ENCODE measurements at places on chromosomes 2 and 18.

- no peak for DNase-seq
Measured at GRCh38 chr2:72968286-72968685, 51.0 kb downstream of the EMX1 start.

- no peak for DNase-seq
Measured at GRCh38 chr2:160199683-160200389, at the start of gene ITGB6. Gene ITGB6 (minus strand): TSS chr2:160200272. CDS start chr2:160200063, 209 bp downstream.

GRCh38 chr2:12296915-12297314, 419.8 kb upstream of the TRIB2 start:
- no peak for DNase-seq

DNA sequence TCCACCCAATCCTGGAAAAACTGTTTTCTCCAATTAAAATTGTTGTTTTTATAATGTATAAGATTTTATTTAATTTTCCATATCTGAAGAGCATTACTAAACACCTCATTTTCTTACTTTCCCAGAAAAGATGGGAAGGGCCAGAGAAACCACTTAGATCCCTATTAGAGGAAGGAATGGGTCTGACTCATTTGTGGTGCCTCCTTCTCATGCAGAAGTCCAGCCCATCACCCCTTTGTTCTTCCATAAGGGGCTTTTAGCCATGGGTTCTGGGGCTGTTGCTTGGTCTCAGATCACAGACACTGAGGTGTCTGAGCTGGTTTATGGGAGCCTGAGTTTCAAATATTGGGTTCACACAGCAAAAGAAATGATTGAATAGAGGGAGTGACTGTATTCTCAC, 152.2 kb downstream of the ESCO1 start:
- DNase-seq = no peak

DNA sequence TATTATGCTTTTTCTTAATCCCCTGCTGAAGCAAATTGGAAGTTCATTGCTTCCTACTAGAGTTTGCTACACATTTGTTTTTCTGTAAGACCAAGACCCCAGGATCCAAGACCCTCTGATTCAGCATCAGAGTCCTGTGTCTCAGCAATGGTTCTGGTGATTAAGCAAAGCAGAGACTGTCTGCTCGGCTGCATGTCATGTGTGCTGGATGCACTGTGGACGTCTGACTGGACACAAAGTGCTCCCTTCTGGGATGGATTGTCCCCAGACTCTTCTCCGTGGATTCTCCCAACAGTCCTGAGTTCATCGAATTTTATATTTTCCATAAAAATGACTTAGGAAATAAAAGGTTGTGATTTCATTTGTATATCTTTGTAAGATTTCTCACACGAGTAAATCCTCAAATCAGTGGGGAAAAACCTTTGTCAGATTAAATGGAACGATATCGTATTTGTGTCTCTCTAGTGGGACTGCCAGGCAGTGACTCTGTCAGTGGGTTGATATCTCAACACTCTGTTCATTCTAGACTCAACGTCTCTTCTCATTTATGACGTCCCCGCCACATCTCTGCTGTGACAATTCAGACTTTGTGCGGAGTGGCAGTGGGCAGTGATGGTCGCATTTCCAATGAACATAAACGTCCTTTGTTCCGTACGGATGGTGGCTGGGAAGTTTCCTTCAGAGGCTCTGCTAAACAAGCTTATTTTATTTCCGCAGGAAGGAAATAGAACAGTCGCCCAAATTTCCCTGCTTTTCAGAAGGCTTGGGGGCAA, 58.6 kb downstream of the NCAPH start:
- no peak for DNase-seq

GRCh38 chr18:31233621-31234275, 71.1 kb upstream of the DSC1 start:
- no peak for DNase-seq

- DNase-seq = peak; percentile 31
Measured at GRCh38 chr2:231483398-231484329, 19.4 kb upstream of the NCL start.

DNA sequence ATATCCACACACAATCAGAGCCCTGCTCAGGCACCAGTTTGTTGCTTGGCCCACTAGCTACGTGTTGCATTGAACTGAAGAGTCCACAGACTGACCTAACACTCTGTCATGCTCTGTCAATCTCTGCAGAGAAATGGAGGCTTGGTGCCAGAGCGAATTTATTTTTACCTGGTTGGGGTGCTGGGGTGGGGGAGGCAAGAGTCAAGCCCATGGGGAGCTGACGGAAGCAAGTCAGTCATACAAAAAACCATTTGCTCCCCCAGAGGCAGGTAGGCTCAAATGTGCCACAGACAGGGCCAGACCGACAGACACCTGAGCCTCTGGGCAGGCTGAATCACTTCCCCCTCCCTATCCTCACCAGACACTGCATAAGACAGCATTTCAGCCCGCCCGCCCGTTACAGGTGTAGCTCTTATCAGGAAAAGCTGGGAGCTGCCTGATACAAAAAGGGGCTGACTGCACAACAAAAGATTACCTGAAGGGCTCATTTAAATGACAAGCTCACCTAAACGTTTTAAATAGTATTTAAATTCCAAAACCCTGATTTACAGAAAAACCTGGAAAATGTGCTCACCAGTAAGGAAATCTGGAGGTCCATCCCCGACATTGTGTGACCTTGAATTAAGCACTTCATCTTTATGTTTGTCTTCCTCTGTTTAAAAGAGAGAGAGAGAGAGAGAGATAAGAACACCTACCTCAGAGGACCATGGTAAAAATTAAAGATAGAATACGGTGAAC, 2.1 kb upstream of the PCBP1 start:
- DNase-seq = no peak

- DNase-seq = no peak
Measured at GRCh38 chr2:177660742-177661141, 268.2 kb downstream of the AGPS start.

DNA sequence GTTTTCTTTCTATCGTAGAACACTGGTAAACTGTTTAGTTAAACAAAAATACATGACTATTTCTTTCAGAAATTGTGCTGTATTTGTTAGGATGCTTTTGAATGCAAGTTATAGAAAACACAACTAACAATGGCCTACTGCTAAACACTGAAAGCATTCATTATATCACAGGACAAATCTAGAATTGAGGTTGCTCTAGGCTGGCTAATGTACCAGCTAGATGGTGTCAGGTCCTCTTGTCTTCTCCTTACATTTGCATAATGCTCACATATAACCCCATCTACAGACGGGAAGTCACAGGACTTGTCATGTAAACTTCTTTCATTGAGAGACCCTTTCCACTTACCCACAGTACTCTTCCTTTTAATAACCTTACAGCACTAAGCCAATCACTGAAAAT, 586.8 kb downstream of the DSC3 start:
- no peak for DNase-seq

DNA sequence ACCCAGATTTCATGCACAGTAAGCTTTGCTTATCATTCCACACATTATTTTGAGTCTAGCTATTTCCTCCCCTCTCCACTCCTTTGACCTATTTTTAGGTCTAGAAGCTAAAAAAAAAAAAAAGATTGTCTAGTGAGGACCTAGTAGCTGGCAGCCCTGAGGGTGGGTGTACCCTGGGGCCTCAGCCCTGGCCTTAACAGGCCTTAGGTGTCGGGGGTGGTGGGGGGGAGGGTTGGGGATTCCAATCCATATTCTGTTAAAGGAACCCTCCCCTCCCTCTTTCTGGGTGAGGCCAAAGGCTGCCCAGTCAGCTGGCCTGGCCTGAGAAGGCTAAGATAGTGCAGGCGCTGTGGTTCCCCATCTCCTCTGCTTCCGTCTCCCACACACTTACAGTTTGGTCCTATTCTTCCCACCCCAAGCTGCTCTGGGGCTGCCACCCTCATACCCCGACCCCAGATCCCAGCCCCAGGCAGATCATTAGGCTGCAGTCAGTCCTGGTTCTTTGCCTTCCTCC, 65.5 kb upstream of the HK2 start:
- DNase-seq = peak; percentile 30

DNA sequence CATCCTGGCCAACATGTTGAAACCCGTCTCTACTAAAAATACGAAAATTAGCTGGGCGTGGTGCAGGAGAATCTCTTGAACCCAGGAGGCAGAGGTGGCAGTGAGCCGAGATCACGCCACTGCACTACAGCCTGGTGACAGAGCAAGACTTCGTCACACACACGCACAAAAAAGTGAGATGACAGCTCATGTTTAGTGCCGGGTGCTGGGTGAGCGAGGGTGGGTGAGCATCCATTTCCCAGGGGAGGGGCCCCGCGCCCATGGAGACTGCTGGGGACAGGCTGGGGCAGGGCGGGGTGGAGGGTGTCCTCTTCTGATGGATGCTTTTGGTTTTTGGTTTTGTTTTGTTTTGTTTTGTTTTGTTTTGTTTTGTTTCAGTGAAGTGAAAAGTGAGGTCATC, 206.5 kb downstream of the GBX2 start:
- no peak for DNase-seq

GRCh38 chr2:100731535-100731981, 88.4 kb upstream of the NPAS2 start:
- peak; percentile 24 for DNase-seq

DNA sequence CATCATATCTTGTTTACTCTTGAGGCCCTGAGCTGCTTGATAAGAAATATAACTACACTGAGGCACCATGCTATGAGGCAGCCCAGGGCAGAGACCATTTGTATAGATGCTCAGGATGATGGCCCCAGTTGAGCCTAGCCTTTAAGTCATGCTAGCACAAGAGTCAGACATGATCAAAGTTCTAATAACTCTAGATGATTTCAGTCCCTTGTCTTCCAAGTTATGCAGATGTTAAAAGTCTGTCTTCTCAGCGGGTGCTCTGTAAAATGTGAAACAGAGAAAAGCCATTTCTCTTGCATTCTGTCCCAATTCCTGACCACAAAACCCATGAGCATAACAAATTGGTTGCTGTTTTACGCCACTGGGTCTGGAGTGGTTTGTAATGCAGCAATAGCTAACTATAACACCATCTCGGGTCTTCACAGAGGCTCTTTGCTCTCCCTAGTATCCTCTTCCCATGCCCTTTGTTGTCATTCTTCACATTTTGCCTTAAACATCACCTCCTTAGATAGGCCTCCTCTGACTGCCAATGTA, 49.6 kb downstream of the NXPH2 start:
- DNase-seq = no peak

- DNase-seq = no peak
Measured at GRCh38 chr2:222782201-222782730, 78.6 kb upstream of the ACSL3 start.

- no peak for DNase-seq
Measured at GRCh38 chr2:233553366-233553765, 13.2 kb downstream of the USP40 start.

- no peak for DNase-seq
Measured at GRCh38 chr18:49837889-49838288, 24.6 kb upstream of the ACAA2 start.

- no peak for DNase-seq
Measured at GRCh38 chr18:77110400-77110799, 22.2 kb downstream of the MBP start.

DNA sequence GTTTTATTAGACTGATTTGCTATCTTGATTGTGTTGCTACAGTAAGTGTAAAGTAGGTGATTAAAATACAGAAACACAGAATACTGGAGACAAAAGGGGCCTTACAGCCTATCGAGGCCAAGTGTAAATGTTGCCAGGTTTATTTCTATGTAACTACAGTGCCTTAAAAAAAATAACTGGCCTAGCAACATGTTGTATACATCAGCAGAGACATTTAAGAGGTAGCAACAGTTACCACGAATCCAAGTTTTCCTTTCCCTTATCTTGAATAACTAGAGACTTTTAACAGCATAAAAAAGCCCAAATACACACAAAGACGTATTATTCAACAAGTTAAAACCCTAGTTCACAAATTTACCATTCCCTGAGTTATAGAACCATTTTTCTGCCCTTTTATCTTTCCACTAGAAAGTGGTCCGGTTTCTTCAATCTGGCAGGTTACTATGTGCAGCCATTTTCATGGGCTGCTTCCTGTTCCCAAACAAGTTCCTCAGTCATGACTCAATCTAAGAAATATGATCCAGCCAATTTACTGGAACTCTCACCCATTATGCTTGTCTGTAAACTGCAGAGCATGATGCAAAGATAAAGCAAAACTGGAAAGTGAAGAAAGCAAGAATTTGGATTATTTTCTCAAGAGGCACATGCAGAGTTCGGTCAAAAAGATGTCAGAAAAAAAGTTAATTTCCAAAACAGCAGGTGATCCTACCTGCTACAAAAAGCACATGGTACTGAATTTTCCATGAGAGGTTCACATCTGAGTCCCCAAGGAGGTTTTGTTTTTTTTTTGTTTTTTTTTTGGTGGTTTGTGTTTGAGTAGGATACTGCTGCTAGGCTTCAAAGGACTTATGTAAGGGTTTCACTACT, 22.2 kb downstream of the NFE2L2 start:
- DNase-seq = peak; percentile 49

DNA sequence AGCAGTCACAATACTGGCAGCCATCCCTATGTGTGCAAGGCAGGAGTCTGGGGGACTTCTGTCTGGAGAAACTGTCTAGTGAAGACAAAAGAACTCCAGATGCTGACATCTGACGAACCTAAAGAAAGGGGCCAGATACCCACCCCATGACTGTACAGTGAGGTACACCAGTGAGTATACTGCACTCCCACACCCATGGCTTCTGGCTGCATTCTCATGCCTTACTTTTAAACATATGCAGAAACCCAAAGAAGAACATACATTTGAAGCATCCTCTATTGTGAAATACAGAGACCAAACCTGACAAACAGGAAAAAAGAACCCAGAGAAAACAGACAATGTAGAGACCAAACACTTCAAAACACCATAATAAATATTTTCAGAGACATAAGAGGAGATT, 102.2 kb downstream of the ACTR3 start:
- no peak for DNase-seq

DNA sequence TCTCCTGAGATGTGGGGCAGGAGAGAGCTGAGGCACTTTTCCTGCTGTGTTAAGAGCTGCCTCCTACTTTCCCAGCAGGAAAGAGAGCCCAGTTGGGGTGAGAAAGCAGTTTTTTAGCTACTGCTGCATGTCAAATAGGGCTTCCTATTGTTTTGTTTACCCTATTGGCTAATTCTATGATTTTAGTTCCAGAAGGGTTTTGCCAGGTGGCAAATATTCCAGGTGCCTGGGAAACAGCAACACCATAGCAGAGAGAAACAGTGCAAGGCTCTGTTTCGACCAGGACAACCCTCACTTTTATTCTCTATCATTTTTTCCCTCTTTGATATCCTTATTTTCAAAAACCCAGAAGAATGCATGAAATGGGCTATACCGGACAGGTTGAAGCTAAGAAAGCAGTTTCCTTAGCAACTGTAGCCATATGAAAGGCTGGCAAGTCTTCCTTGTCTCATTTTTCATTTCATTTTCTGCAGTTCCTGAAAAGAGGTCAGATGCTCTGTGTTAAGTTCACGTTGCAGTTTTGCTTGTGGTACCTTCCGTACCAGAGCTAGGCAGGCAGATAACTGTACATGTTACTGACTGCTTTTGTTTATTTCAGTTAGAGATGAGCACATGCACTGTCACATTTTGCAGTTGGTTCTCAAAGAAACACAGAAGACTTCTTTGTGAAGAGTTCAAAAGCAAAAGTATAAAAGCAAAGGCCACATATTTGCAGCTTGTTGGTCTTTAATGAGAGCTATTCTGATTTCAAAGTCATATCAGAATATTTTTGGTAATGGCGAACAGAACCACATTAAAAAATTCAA, 84.8 kb downstream of the AQP4 start:
- DNase-seq = no peak

All from inflammatory macrophage treated with lipopolysaccharide for 1 hour (primary cell).